H54 (cell line): ENCODE measurements at places on chromosomes 2 and 18.

DNA sequence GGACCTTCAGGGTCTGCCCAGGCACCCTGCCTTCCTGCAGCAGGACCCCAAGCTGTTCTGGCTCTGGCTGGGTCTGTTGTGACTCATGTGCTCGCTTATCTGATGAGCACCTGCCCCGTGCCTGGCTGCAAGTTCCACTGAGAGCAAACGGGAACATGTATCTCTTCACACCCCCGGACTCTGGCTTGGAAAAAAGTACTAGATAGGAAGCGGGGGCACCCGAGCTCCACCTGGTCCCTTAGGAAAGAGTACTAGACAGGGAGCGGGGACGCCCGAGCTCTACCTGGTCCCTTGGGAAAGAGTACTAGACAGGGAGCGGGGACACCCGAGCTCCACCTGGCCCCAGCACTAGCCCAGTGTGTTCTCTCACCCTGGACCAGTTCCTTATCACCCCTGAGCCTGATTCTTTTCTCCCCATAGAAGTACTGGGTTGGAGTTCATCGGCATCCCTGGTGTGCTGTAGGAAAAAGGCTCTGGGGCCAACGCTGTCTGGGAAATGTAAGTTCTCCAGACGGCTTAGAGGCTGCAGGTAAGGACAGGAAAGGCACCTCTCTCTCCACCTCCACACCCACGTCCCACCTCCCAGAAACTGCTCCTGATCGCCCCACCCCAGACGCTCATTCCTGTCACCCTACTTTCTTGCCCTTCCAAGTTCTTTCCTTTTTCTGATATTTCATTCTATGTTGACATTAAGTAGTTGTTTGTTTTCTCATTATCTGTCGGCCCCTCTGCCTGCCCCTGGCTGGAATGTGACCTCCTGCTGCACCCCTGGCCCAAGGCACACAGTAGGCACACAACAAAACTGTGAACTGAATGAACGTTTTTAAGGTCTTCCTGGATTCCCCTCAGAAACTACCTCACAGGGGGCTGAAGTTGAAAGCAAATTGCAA, 40.2 kb downstream of the HDAC4 start:
- no peak for DNase-seq

GRCh38 chr2:191051825-191052778, 38.1 kb upstream of the STAT1 start:
- DNase-seq, result no peak

- DNase-seq, result no peak
Measured at GRCh38 chr2:55810622-55811020, 113.0 kb downstream of the EFEMP1 start.

DNA sequence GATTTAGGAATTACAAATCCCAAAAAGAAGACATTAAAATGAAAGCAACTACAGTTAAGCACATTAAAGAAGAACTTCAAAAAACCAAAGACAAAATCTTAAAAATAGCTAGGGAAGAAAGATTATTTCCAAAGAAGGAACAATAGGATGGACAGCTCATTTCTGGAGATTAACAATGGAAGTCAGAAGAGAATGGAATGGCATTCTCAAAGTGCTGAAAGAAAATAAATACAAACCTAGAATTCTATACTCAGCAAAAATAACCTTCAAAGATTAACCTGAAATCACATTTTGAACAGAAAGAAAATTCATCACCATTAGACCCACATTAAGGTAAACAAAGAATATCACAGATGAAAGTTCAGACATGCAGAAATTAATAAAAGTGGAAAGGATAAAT, 229.2 kb downstream of the HDAC4 start:
- no peak for DNase-seq

GRCh38 chr2:53750041-53750768, 17.4 kb upstream of the CHAC2 start:
- DNase-seq, result no peak

DNA sequence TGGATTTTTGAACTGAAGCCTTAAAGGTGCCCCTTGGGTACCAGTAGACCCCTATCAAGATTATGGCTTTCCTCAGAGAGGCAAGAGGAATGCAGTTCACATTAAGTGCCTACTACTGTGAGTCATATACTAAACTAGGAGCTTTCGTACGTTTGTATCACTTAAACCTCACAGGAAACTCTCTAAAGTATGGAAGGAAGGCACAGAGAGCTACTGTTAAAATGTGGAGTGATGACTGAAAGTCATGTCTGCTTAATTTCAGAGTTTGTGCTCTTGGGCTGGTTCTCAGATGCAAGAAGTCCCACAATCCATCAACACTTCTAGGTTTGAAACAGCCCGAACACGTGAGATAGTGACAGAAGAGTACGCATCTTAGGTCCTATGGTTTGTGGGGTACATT, 4.7 kb downstream of the PLCL1 start:
- DNase-seq, result no peak

- no peak for DNase-seq
Measured at GRCh38 chr2:30398084-30398873, 48.8 kb upstream of the LCLAT1 start.

GRCh38 chr2:71256421-71256820, 29.5 kb upstream of the PAIP2B start:
- DNase-seq, result no peak

GRCh38 chr2:39232141-39232540, 11.6 kb downstream of the CDKL4 start:
- DNase-seq, result no peak

- no peak for DNase-seq
Measured at GRCh38 chr2:126761981-126762878, 106.3 kb downstream of the GYPC start.

GRCh38 chr18:76996429-76996828, 136.2 kb downstream of the MBP start:
- no peak for DNase-seq

DNA sequence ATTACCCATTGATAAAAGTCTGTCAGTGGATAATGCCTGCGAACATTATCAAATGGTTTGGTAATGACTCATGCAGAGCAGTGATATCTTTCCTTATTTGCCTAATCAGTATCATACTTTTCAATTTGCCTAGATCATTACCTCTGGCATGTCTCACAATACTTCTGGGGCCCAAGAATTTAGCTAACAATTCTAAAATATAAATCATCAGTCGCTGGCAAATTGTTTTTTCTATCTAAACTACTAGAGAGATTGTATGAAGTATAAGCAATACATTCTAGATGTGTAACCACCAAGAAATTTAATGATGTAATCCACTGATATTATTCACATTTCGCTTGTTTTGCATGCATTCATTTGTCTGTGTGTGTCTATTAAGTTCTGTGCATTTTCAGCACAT, 191.2 kb upstream of the CDH19 start:
- DNase-seq, result no peak

GRCh38 chr2:171210864-171211431, 50.3 kb upstream of the TLK1 start:
- no peak for DNase-seq

DNA sequence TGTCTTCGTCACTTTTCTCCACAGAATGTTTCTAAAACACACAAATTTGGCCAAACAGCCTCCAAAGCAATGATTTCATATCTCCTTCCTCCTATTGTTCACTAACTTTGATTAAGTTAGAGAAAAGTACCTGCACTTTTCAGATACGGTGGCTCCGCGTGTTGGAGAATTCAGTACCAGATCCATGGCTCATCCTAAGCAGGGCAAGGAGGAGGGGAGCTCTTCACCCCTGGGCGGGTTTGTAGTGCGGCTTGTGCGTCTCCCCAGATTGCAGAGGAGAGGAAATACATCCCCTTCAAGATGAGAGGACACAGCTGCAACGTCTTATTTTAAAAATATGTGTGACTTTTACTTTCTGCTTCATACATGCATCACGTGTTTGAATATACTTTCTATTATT, 333.0 kb downstream of the AGAP1 start:
- no peak for DNase-seq

DNA sequence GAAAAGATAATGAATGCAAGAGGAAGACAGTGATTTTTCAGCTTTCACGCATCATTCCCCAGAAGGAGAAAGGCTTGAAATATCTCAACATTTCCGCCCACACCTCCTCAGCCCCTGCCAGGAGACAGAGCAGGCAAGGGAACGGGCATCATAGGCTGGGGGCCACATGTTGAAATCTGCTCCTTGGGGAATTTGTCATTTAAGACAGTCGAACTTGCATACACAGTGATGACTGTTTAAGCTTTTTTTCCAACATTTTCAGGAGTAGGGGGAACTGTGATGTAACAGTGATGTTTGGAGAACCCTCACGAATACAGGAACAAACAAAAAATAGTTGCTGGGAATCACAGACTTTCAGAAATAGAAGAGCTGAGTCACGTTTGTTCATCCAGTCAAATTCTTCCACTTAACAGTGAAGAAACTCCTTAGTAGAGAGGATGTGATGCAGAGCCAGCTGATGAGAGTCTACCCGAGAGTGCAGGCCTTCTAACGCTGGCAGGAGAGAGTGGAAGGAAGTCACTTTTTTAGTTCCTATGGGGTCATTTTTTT, 266.8 kb downstream of the ALPK2 start:
- DNase-seq, result peak; percentile 23

GRCh38 chr18:72104851-72105250, 439.3 kb downstream of the CBLN2 start:
- no peak for DNase-seq

- peak; percentile 67 for DNase-seq
Measured at GRCh38 chr2:69013142-69013839, at the start of gene ANTXR1. TSS of gene ANTXR1 (plus strand) at chr2:69013179. CDS start at chr2:69013500, 321 bp downstream.

GRCh38 chr2:85737961-85738360, 15.8 kb upstream of the ATOH8 start:
- DNase-seq, result no peak

- DNase-seq, result no peak
Measured at GRCh38 chr2:13230221-13230620, 513.5 kb downstream of the TRIB2 start.

DNA sequence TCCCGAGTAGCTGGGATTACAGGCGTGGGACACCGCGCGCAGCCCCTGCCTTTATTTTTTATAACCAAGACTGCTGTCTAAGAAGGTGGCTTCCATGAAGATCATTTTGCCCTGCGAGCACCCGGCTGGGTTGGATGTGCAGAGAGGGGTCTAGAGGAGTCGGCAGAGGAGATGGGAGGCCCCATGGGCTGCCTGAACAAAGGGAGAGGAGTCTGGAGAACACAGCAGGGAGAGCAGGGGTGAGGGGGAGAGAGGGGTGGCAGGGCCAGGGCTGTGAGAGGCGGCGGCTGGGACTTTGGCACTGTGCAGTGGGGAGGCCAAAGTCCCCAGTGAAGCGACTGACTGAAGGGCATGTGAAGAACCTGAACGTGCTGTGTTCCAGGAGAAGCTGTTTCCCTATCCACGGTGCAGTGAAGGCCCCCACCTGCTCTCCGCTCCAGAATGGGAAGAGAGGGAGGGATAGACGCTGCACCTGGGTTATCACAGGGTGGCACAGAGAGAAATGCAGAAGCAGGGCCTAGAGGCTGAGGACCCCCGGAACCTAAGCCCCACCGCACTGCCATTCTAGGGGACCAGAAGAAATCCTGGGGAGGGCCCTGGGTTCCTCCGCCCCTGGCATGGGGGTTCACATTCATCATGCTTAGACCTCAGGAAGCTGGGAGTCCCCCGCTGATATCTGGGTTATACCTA, 24.8 kb upstream of the FOSL2 start:
- no peak for DNase-seq

- no peak for DNase-seq
Measured at GRCh38 chr2:32780961-32781360, 153.1 kb downstream of the TTC27 start.

GRCh38 chr2:207885010-207885409, 115.3 kb upstream of the FZD5 start:
- no peak for DNase-seq

DNA sequence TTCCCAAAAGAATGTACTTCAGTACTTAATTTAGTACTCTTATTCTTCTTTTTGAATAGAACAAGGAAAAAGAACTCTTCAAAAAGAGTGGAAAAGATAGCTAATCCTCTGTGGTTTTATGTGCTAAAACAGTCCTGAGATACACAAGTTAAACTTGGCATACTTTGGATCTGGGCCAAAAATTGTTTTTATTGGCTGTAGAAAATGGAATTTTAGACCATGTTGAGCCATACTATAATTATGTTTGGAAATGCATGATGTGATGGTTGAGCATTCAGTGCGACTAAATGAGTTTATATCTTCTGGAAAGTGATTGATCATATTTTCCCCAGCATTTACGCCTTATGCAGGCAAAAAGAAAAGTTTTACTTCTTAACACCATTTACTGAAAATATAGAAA, 18.0 kb upstream of the PDE1A start:
- DNase-seq, result no peak

DNA sequence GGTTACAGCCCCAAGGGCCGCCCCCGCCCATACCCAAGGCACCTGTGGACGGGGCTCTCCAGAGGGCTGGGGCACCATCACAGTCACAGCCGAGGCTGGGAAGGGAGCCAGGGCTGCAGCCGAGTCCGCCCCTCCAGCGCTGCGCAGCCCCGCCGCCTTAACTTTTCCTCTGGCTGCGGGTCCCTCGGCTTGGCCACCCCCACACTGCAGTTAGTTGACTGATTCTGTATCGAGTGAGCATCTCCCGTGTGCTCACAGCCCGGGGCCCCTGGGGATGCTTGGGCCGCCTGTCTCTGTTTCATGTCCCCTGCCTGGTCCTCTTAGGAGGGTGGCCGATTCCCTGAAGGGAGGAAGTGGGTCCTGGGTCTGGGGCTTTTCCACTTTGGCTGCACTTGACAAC, 33.7 kb downstream of the EMILIN2 start:
- DNase-seq, result no peak

GRCh38 chr2:239910404-239910803, 114.7 kb downstream of the NDUFA10 start:
- no peak for DNase-seq

DNA sequence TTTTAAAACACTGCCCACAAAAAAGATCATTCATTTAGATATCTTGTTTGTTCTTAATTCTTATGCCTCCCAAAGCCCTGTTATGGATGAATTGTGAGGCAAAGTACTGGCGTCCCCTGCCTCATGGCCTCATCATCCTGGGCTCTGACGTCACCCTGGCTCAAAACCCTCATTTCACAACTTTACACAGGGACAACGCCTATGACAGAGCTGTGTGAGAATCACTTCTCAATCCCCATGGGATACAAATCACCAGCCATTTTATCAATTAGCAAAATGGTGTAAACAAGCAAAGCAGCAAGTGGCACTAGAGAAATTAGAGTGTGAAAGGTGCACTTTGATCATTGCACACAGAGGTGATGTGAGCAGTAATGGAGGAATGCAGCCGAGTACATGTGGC, 16.6 kb downstream of the FHOD3 start:
- no peak for DNase-seq

DNA sequence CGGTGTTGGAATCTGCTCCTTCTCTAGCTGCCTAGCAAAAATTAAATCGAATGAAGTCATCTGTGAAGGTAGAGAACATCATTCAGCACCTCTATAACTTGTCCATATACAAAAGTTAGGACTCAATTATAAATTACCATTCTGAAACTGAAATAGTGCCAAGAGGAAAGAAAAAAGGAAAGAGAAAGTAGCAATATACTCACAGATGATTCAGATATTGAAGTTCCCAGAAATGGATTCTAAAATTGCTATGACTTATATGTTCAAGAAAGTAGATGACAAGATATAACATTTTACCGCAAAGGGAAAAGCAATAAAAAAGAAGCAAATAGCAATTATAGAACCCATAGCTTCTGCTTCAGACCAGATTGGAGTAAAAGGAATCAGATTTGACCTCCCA, 333.6 kb upstream of the GYPC start:
- DNase-seq, result no peak

- DNase-seq, result no peak
Measured at GRCh38 chr18:13520306-13520705, 206.1 kb downstream of the FAM210A start.
